HCT116 (cell line): ENCODE measurements at places on chromosomes 6 and 20.
A peak's percentile ranks its signal among the peaks of the same experiment; 100 is the strongest.

DNA sequence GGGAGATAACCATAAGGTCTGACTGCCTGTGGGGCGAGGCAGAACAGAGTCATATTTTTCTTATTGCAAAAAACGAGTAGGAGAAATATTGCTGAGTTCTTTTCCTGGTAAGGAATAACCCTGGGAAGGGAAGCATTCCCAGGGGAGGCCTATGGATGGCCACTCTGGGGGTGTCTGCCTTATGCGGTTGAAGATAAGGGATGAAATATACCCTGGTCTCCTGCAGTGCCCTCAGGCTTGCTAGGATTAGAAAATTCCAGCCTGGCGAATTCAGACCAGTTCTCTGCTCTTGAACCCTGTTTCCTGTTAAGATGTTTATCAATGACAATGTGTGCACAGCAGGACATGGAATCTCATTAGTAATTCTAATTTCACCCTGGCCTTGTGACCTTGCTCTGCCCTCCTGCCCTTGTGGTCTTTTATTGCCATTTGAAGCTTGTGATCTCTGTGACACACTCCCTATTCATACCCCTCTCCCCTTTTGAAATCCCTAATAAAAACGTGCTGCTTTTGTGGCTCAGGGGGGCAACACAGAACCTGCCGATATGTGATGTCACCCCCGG, 491.1 kb upstream of the EYS start:
- DNase-seq = no peak

- DNase-seq = no peak
These were observed 17.8 kb downstream of the AAR2 start for GRCh38 chr20:36254076-36254475.

GRCh38 chr6:23587582-23587981, 538.4 kb upstream of the NRSN1 start:
- no peak for DNase-seq

- no peak for DNase-seq
These were observed 35.6 kb upstream of the SLCO4A1 start for GRCh38 chr20:62606551-62607201.

DNA sequence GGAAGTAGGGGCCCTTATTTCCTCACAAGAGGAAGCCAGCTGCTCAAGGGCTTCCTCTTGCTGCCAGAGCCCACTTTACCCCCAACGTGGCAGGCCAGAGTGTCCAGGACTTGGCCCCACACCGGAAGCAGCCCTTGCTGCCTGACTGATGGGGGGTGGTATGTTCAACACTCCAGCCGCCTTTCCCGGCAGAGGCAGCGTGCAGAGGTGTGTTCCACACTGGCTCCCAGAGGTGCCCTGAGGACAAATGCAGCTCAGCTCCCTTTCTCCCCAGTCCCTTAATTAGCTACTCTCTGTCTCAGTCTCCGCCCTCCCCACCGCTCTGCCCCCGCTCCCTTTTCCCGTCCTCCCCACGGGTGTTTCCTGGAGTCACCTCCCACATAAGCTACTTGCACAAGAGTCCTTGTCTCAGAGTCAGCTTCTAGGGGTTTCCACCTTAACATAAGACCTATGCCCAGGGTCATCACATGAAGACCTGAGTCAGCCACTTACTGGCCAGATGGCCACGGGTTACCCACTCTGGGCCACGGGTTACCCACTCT, 61.7 kb upstream of the SHLD1 start:
- no peak for DNase-seq

GRCh38 chr6:40106840-40107239, 172.6 kb upstream of the MOCS1 start:
- no peak for DNase-seq

- DNase-seq = no peak
These were observed 111.6 kb upstream of the EYA4 start for GRCh38 chr6:133129556-133129955.

DNA sequence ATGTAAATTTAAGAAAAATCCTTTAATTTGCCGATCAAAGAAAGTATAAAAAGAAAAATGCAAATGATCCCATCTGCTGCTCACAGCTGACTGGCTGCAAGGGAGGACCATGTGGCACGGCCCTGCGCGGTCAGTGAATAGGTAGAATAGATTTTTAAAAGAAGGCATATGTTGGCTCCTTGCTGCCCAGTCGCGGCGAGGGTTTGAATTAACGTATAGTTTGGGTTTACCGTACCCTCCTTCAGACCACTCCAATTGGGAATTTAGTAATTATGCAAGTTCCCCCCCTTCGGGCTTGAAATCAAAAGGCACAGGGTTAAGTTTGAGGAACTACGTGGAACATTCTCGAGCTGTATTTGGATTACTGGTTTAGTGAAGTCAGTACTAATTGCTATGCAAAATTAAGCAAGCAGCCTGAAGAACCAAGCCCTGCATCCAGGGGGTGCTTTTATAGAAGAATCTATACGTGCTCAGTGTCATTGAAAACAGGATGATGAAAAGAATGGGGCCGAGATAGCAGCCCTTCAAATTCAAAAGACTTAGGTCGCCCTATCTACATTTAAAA, 1.1 kb upstream of the BEND3 start:
- DNase-seq = no peak

- no peak for DNase-seq
These were observed 84.0 kb downstream of the CHD6 start for GRCh38 chr20:41534170-41534569.

- DNase-seq = no peak
These were observed 279.3 kb downstream of the HACE1 start for GRCh38 chr6:104580452-104580851.

GRCh38 chr20:41054070-41054846, 25.6 kb downstream of the TOP1 start:
- DNase-seq = no peak

DNA sequence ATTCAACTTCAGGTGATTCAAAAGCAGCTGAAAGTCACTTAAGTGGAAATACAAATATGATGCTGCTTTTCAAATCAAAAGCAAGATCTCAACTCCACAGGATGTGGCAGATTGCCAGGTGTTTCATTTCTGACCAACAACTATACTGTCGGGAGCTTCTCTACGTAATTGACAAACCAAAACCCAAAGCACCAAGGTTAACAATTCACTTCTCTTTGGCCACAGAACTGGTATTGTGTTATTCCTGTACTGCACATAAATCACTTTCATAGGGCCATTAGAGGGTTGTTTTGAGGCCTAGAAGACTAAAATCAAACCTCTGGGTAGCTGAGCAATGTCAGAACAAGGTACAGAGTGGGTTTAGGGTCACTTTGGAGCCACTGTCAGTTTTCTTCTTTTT, 169.7 kb downstream of the HAO1 start:
- DNase-seq = no peak

DNA sequence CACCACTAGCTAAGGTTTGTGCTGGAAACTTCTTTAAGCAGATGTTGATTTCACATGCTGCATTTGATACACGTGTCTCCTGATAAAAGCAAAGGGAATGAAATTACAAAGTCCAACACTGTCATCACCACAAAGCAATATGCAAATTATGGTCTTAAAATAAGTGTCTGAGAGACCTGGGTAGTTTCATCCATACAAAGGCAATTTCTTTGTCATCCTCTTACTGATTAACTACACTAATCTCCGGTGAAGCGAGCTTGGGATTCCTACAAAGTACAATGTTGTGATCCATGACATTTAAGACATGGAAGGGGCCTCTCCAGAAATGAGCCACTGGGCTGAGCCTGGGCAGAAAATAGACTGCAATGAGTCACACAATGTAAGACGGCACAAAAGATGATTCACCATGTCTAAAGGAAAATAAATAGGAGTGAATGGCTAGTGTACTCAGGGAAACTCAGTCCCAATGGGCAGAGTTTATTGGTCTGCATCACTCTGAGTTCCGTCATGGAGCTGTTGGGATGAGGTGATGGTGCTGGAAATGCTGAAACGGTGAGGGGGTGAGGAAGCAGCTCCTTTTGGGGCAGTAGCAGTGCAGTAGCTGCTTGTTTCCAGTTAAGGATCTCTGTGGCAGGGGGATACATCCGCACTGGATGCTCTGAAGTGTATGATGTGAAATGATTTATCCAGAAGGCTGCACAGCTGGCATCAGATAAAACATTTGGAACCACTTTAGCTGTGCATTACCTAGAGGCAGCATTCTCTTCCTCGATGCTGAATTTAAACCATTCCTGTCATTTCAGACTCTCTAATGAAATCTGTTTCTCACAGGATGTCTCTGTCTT, 103.3 kb downstream of the IBTK start:
- DNase-seq = peak; percentile 75

DNA sequence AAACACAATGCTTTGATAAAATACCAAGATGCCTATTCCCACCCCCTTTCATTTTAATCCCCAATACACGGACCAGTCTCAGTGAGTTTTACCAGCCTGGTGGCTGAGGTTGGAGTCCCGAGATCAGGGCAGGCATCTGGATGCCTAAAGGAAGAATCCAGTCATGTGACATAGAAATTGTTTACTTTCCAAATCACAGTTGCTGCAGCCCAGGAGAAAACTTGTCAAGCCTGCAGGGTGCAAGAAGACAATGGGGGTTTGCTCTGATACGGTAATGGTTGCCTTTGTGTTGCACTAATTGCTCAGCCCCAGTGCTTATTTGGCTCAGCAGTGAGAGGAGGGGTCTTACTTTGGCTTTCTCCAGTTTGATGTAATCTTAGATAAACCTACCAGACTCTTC, 308.5 kb upstream of the POU3F2 start:
- DNase-seq = no peak

DNA sequence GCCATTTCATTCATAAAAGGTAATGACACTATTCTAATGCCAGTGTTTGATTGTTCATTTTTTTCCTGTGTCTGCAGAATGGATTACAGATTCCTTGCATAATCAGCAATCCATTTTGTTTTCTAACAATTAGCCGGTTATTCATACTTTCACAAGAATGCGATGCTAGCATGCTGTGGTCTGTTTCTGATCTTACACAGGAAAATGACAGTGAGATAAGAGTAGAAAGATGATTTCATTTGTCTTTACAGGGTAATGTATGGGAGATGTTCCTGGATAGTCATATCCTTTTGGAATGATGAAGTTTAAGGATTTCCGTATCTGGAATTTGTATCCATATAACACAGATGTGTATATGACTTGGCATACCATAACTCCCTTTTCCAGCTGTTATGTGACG, 207.3 kb downstream of the FARS2 start:
- DNase-seq = no peak

DNA sequence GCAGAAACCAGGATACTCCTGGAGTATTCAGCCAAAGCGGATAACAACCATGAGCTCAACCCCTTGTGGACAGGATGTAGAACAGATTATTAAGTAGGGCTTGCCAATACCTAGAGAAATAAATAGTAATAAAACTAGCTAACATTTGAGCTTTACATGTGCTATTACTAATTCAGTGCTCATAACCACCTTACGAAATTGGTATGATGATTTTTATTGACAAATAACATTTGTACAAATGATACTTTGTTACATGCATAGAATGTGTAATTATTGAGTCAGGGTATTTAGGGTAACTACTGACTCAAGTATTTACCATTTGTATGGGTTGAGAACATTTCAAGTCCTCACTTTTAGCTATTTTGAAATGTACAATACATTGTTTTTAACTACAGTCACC, 287.9 kb downstream of the CDC5L start:
- no peak for DNase-seq

GRCh38 chr6:138226700-138227315, 8.5 kb upstream of the PBOV1 start:
- DNase-seq = no peak

DNA sequence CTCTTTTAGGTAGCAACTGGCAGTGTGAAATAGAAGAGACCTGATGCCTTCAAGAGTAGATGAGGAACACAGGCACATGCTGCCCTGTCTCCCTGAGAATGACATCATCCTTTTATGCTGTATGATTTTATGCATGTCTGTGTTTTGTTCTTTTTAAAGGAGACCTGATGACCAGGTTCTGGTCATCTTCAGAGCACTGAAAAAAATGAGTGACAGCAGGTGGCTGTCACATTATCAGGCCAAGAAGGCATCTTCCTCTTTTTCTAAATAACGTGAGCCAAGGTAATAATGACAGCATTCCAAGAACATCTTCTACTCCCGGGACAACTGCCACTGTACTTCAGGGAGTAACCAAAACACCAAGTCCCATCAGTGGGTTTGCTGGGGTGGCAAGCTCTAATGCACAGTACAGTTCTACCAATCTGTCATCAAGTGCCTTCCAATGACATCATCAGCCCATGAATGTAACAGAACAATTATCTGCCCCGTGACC, 28.9 kb downstream of the CNKSR3 start:
- no peak for DNase-seq

DNA sequence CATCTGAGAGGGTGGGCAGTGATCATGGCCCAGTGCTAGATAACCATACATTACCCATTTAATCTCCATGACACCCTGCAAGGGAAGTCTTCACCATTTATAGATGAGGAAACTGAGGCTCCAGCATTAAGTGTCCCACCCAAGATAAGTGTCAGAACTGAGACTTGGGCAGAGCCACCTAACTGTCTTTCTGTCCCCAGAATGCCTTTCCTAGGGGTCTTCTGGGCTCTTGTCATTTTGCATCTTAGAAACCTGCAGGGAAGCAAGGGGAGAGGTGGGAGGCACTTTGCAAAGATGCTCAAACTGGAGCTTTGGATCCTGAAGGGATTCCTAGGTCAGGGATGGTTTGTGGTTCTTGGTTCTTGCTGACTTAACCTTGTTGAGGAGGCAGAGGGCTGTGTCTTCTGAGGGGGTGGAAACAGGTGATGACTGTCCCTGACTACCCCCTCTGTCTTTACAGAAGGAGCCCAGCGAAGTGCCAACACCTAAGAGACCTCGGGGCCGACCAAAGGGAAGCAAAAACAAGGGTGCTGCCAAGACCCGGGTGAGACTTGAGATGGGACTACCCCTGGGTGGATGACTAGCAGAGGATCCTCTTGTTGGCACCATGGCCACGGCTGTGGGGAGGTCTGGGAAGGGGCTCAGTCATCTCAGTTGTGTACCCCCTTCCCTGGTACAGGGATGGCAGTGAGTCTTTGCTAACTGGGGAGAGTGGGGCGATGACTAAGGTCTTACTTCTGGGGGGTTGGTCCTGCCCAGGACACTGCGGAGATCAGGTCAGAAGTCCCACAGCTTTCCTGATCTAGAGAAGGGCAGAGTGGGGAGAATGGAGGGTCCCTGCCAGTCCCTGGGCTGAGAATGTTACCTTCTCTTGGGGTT, 5.8 kb downstream of the HMGA1 start:
- DNase-seq = no peak

- DNase-seq = no peak
These were observed 187.1 kb downstream of the SOX4 start for GRCh38 chr6:21780679-21781078.

- no peak for DNase-seq
These were observed 228.1 kb upstream of the CITED2 start for GRCh38 chr6:139602577-139602976.

DNA sequence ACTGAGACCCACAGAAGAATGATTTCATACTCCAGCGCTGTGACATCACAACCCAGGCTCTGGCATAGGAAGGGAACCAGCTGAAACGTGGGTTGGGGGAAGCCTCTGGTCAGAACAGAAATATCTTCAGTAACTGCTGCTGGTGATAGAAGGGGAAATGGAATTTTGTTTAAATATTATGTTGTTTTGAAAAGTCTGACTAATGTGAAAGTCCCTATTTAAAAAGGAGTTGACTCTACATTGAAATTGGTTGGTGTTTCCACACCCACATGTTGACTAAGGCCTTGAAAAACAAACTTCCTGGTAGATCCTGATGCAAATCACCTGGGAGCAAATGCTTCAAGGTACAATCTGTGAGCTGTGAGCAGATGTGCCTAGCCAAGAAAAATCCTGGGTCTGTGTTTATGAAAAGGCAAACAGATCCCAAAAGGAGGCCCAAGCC, 24.5 kb upstream of the TCP11 start:
- DNase-seq = no peak
